Effector memory CD8-positive, alpha-beta T cell (primary cell): ENCODE measurements at places on chromosomes 6 and 20.

DNA sequence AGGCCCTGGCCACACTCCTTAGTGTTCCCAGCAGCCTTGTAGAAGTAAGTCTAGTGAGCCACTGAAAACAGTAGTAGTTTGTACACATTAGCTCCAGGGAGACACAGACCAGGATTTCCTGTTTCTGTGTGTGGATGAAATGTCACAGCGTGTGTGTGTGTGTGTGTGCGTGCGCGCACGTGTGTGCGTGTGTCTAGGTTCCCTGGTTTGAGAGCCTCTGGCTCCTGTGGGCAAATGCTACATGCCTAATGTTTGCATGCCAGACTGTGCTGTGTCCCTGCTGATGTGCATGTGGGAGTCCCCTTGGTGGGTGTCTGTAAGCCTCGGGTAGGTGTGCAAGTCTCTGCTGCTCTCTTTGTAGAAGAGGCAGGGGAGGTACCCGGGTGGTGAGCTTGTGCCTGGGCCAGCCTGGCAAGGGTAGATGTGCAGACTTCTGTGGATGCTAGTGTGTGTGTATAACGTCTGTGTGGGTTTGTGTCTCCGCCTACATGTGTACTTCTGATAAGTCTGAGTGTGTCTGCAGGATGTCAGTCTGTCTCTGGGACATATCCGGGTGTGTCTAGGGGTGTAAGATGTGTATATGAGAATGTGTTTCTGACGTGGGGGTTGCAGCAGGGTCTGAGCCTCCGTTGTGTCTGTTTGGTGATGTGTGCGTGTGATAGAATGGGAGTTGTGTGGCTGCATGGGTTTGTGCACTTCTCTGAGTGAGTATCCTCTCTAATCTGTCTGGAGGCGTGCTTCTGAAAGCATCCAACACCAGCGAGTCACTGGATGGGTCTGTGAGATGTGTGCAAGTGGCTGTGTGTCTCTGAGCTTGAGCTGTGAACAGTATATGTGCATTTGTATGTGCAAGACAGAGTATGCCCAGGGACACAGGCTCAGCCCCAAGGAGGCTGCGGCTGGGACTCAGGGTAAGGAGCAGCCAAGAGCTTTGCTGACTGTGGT is 19.0 kb upstream of the TLDC2 start:
- no peak for DNase-seq

- no peak for DNase-seq
These were observed 560.4 kb downstream of the CD109 start for GRCh38 chr6:74256381-74256780.

- DNase-seq: no peak
These were observed 27.6 kb downstream of the PKHD1 start for GRCh38 chr6:52059821-52060220.

DNA sequence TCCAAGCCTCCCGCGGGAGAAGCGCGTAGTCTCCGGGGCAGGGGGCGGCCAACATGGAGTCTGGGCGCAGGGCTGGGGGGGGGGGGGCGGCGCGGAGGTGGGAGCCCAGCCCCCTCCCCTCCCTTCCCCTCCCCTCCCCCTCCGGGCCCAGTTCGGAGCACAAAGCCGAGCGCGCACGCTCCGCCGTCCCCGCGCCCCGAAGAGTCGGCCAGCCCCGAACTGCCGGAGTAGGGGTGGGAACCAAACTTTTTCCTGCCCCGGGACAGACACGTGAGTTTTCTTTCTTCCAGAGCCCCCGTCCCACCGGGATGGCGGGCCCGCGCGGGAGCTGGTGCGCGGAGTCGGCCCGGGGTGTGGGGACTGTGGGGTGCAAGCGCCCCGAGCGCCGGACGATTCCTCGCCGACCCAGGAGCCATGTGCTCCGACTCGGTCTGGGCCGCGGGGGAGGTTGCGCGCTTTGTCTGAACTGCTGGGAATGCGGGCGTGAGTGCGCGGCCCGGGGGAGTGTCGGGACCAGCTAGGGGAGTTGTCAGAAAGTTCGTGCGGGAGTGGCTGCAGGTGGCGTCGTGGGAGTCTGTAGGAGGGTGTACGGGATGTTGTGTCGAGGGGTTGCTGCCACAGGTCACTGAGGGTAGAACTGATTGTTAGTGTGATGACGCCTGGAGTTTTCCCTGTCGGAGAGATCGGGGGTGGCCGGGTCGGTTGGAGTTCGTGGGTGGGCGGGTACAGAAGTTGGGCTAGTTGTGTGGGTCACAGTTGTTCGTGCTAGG is 1.2 kb downstream of the TGIF2 start:
- peak; percentile 41 for DNase-seq

GRCh38 chr6:8785223-8785622 is 349.9 kb upstream of the SLC35B3 start:
- DNase-seq: no peak

- DNase-seq: no peak
These were observed 858 bp downstream of the FAM83D start for GRCh38 chr20:38926934-38927616.

GRCh38 chr20:21240394-21240793 is 62.7 kb upstream of the XRN2 start:
- no peak for DNase-seq

DNA sequence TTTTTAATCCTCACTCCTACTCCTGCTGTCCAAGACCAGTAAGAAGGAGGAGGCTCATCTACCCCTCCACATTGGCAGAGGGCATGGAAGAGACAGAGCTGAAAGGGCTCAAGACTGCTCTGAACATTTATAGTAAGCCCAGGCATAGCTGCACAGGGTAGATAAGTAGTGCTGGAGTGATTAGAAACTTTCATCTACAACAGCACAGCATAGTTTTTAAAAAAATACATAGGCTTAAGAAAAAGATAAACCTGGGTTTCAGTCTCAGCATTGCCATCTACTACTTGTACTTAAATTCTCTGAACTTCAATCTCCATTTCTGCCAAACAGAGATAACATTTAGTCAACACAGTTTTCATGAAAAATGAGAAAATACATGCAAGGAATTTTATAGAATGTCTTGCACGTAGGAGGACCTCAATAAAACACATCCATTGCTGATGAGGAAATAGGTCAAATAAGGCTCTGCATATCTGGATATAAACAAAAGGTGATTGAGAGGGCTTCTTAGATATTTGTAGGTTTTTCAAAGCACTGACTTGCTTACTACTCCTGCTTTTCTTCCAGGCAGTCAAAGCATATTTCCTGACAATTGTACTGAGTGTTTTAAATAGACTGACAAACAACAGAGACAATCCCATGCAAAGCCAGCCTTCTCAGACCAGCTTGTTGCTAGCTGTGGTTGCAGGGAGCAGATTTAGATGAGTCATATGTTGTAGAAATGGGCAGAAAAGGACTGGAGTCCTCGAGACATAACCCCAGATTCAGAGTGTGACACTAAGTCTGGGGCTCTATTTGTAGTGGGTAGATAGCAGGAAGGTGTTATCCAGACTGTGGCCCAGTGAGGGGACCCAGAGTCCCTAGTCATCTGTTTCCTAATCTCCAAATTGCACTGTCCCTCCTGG is 107.4 kb upstream of the TAB2 start:
- DNase-seq: no peak
